SJSA1 (cell line): ENCODE measurements at places on chromosomes 7 and 10. TPM values are rescaled to one million over a fixed set of nuclear protein-coding genes. Genes with fewer than 3 reads are reported as not detected.

Gene CCDC7
- 4.8 and 5.5 TPM in 2 replicates for total RNA-seq

DNA sequence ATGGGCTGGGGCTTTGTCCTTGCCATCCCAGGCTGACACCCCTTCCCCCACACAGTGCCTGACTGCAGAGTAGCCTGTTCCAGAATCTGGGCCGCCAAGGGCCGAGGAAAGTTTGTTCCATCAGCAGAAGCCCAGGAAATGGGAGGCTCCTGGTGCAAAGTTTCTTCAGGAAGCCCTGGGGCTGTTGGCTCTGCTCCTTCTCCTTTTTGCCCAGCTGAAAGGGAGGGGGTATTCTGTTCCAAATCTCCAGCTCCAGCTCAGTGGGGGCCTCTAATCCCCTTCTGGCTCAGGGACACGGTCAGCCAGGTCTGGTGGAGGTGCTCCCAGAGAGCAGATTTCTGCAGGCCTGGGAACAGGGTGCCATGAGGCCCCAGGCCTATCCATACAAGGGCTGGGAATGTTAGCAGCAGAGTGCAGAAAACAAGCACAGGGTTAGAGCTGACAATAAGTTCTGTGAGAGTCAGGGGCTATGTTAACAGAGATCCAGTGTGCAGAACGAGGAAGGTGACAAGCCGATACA, 399.5 kb downstream of the RPS24 start:
- no peak overlapping the region for H3K27ac ChIP-seq
- no peak for DNase-seq

DNA sequence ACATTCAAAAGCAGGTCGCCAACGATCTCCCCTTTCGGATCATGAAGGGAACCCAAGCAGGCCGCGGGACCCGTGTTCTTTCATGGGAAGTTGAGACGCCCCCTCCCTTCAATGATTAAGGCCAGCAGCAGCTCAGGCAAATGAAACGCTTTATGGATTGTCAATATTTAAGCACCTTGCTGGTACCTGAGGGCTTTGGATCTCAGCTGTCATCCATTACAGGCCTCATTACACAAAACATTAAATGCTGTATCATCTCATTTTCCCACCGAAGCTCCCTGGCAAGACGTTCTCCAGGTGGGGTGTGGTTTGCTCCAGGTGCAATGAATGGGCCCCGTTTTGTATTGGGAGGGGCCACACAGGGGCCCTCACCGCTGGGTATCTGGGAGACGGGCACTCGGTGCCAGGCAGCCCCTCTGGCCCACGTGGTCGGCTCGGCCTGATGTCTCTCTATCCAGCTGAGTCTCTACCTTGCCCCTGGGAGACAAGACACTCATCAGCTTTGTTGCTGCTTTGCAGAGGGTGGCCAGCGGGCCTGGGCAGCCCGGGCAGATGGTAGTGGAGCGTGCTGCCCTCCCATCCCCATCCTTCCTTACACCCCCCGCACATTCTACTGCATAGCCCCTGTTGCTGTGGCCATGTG, 456.1 kb upstream of the FOXK1 start:
- no peak overlapping the region for H3K4me3 ChIP-seq
- H3K27ac ChIP-seq = no peak overlapping the region
- no peaks in the 10 kb centered on the region for H3K4me1 ChIP-seq
- H3K36me3 ChIP-seq = peaks cover 9% of the 10 kb centered on the region
- H3K27me3 ChIP-seq = no peaks in the 10 kb centered on the region

GRCh38 chr10:116011929-116012328, 261.1 kb downstream of the GFRA1 start:
- H3K27me3 ChIP-seq = no peaks in the 10 kb centered on the region
- no peak overlapping the region for H3K27ac ChIP-seq
- DNase-seq = no peak
- no peaks in the 10 kb centered on the region for H3K36me3 ChIP-seq

- H3K4me3 ChIP-seq = peak overlapping the region; percentile 76
- H3K36me3 ChIP-seq = peaks cover 22% of the 10 kb centered on the region
These were observed 569 bp upstream of the NPTX2 start for GRCh38 chr7:98616381-98617050.

DNA sequence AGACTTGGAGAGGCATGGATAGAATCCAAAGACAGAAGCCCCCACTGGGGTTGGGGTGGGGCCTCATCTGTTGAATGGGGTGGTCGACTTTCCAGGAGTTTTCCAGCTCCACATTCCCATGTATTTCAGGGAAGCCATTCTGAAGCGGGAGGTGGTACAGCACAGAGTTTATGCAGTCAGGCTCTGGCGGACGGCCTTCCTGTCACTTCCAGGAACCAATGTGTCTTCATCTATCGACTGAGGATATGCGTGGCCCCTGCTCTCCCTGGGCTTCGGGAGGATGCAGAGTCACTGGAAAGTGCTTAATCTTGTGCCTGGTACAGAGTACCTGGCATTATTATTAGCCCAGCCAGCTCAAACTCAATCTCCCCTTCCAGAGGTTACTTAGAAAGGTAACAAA, 26.3 kb downstream of the DOCK1 start:
- no peak for DNase-seq
- peaks cover 35% of the 10 kb centered on the region for H3K4me1 ChIP-seq
- peaks cover 38% of the 10 kb centered on the region for H3K36me3 ChIP-seq
- H3K27me3 ChIP-seq = no peaks in the 10 kb centered on the region

GRCh38 chr7:44329888-44330287, 4.5 kb upstream of the CAMK2B start:
- H3K27me3 ChIP-seq = peaks cover 18% of the 10 kb centered on the region
- no peak for DNase-seq
- H3K4me1 ChIP-seq = no peaks in the 10 kb centered on the region
- H3K4me3 ChIP-seq = no peak overlapping the region
- no peak overlapping the region for H3K27ac ChIP-seq

Gene ZNF485
- total RNA-seq = 1.8 and 3.3 TPM in 2 replicates

GRCh38 chr7:22771194-22771871, 44.3 kb downstream of the IL6 start:
- no peaks in the 10 kb centered on the region for H3K4me1 ChIP-seq
- no peak for DNase-seq
- H3K27me3 ChIP-seq = no peaks in the 10 kb centered on the region
- H3K27ac ChIP-seq = no peak overlapping the region
- H3K4me3 ChIP-seq = no peak overlapping the region
- H3K36me3 ChIP-seq = no peaks in the 10 kb centered on the region

DNA sequence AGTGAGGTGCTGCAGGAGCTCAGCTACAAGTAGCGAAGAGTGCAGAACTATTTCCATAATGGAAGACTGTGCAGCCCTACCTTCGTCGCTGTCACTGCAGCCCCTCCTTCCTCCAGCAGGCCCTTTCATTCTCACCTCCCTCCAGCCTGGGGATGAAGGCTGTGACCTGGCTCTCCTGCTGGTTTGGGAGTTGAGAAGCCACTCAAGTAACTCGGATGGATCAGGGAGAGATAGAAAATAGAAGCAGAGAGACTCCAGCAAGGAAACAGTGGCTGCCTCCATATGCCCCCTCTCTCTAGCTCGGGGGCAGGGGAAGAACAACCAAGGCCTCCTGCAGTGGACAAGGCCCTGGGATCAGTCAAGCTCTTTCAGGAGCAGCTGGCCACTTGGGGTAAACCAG, 37.4 kb upstream of the NPFFR1 start:
- no peak overlapping the region for H3K4me3 ChIP-seq
- no peaks in the 10 kb centered on the region for H3K27me3 ChIP-seq
- DNase-seq = no peak
- peaks cover 3% of the 10 kb centered on the region; the same call in 1 of the 2 replicates for H3K4me1 ChIP-seq

- peaks cover 7% of the 10 kb centered on the region; the same call in 1 of the 2 replicates for H3K4me1 ChIP-seq
- no peak overlapping the region for H3K4me3 ChIP-seq
- H3K27ac ChIP-seq = no peak overlapping the region
- no peaks in the 10 kb centered on the region for H3K27me3 ChIP-seq
- H3K36me3 ChIP-seq = peaks cover 85% of the 10 kb centered on the region
- no peak for DNase-seq
These were observed 47.6 kb downstream of the ZRANB1 start for GRCh38 chr10:124989526-124989925.

GRCh38 chr7:73735528-73735905, 3.1 kb downstream of the ABHD11 start:
- H3K27me3 ChIP-seq = no peaks in the 10 kb centered on the region
- H3K36me3 ChIP-seq = peaks cover 32% of the 10 kb centered on the region
- no peak overlapping the region for H3K4me3 ChIP-seq
- no peak for DNase-seq
- H3K27ac ChIP-seq = no peak overlapping the region
- peaks cover 25% of the 10 kb centered on the region for H3K4me1 ChIP-seq

Gene DDIT4
- total RNA-seq = 13.6 and 20.6 TPM in 2 replicates

Gene MSS51
- 0.22 and 0.71 TPM in 2 replicates for total RNA-seq

Gene LRRC4
- 0.34 and 1.4 TPM in 2 replicates for total RNA-seq

Gene SPDYE16
- not detected in 2 replicates for total RNA-seq

GRCh38 chr10:125012851-125013528, 71.1 kb downstream of the ZRANB1 start:
- H3K36me3 ChIP-seq = peaks cover 30% of the 10 kb centered on the region
- H3K4me3 ChIP-seq = no peak overlapping the region
- no peaks in the 10 kb centered on the region for H3K27me3 ChIP-seq
- H3K27ac ChIP-seq = peak overlapping the region; percentile 61
- DNase-seq = no peak

GRCh38 chr7:34523226-34523918, 134.6 kb upstream of the NPSR1 start:
- H3K27ac ChIP-seq = no peak overlapping the region
- no peak overlapping the region for H3K4me3 ChIP-seq
- no peaks in the 10 kb centered on the region for H3K36me3 ChIP-seq

Gene CFAP69
- total RNA-seq = 0.21 TPM in 1 of 2 replicates, not detected in the other

Gene CHN2
- total RNA-seq = 0.21 TPM in 1 of 2 replicates, not detected in the other

Gene SEMA3E
- 0.18 TPM in 1 of 2 replicates, not detected in the other for total RNA-seq

- H3K4me3 ChIP-seq = no peak overlapping the region
- no peaks in the 10 kb centered on the region for H3K27me3 ChIP-seq
- peaks cover 13% of the 10 kb centered on the region for H3K4me1 ChIP-seq
- peaks cover 29% of the 10 kb centered on the region for H3K36me3 ChIP-seq
- H3K27ac ChIP-seq = no peak overlapping the region
- no peak for DNase-seq
These were observed 2.5 kb downstream of the NUDT5 start for GRCh38 chr10:12193193-12193592.

DNA sequence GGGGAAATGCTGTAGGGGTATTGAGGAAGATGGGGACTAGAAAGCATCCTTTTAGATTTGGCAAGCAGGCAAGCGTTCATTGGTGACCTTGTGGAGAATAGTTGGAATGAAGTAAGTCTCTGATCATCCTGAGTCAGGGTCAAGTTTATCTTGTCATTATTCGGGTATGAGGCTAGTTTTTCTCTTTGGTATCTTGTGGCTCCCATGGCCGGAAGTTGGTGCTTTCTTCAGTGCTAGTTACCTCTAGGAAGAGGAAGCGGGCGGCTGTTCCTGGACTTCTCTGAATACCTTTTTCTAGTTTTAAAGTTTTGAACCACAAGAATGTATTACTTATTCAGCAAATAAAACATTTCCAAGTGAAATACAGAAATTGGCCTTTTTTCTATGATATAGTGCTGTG, 9.2 kb downstream of the CREM start:
- DNase-seq = no peak
- no peaks in the 10 kb centered on the region for H3K4me1 ChIP-seq
- H3K4me3 ChIP-seq = no peak overlapping the region
- no peaks in the 10 kb centered on the region for H3K36me3 ChIP-seq

DNA sequence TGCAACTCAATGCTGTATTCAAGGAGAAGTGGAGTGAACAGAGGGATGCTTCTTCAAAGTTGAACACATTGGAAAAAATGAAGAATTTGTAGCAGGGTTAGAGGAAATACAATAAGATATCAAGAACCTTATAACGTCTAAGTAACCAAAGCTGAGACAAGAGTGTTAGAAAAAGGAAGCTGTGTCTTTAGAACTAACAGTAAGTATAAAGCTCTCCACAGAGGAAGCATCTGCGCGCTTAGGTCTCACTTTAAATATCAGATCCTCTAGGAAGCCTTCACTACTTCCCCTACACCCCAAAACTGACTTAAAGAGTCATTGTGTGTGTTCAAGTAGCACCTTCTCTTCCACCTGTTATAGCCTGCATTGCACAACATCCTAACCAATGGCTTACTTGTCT, 43.0 kb downstream of the CH25H start:
- H3K36me3 ChIP-seq = no peaks in the 10 kb centered on the region
- no peak overlapping the region for H3K27ac ChIP-seq
- H3K4me3 ChIP-seq = no peak overlapping the region
- H3K4me1 ChIP-seq = no peaks in the 10 kb centered on the region
- DNase-seq = no peak

Gene HTR5A
- not detected in 2 replicates for total RNA-seq

DNA sequence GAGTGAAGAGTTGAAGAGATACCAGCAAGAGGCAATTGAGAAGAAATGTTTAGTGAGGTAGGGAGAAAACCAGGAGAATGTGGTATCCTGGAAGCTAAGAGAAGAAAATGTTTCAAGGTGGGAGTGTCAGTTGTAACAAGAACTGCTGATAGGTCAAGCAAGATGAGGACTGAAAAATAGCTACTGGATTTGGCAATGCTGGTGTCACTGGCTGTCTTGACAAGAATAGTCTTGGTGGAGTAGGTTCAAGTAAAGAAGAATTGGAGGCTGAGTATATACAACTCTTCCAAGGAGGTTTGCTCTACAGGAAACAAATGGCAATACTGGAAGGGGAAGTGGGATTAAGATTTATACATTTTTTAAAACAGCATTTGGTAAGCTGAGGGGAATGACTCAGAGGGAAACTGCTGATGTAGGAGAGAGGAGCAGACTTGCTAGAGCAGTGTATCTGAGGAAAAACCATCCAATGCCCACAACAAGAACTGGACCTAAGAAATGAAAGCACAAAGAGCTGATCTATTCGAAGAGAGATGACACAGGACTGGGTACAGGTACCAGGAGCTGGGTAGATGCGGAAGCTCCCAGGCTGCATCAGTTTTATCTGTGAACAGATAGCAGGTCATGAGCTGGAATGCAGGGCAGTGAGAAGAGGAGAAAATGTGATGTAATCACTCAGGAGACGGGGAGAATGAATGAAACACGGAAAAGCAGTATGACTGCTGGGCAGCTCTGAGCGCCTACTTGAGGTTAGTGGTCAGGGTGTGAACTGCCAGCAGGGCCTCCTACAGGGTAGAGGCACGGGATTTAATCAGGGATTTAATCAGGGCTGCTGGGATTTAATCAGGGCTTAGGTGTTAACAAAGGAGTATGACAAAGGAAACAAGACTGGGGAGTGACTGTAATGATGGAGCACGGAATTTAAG, 34.5 kb downstream of the FAM25A start:
- H3K36me3 ChIP-seq = peaks cover 80% of the 10 kb centered on the region
- H3K4me3 ChIP-seq = no peak overlapping the region
- DNase-seq = no peak
- H3K27ac ChIP-seq = no peak overlapping the region
- H3K4me1 ChIP-seq = no peaks in the 10 kb centered on the region

- H3K36me3 ChIP-seq = no peaks in the 10 kb centered on the region
- H3K4me1 ChIP-seq = no peaks in the 10 kb centered on the region
- no peaks in the 10 kb centered on the region for H3K27me3 ChIP-seq
- H3K27ac ChIP-seq = no peak overlapping the region
- H3K4me3 ChIP-seq = no peak overlapping the region
These were observed 145.6 kb upstream of the SEMA3C start for GRCh38 chr7:81064426-81064825.

Gene ZNF735
- total RNA-seq = not detected in 2 replicates
